ENCODE measurements at places on chromosomes 1 and 21.

GRCh38 chr1:82870332-82870731, 1069.6 kb downstream of the ADGRL2 start:
- no peak for DNase-seq

GRCh38 chr1:101043776-101044175, 18.2 kb upstream of the DPH5 start:
- peak; percentile 45 for DNase-seq

DNA sequence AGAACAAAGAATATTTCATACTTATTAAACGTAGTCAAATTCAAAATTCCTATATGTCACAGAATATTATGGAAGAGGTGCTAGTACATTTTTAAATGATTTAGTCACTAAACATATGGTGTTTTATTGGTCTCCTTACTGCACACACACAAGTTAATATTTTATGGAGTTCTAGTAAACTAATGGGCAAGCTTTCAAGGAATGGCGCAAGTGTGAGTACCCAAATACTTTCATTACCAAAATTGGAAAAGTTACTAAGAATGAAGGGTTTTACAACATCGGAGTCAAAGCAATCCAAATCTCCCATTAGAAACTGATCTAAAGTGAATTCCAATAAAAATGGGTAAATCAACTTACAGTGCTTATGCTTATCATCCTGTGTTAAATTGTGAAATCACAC, 921.9 kb downstream of the ADGRL2 start:
- no peak for DNase-seq

- no peak for DNase-seq
Measured at GRCh38 chr1:209882942-209883340, 55.1 kb upstream of the SYT14 start.

- DNase-seq, result no peak
Measured at GRCh38 chr1:35988237-35988636, 57.3 kb downstream of the AGO3 start.

DNA sequence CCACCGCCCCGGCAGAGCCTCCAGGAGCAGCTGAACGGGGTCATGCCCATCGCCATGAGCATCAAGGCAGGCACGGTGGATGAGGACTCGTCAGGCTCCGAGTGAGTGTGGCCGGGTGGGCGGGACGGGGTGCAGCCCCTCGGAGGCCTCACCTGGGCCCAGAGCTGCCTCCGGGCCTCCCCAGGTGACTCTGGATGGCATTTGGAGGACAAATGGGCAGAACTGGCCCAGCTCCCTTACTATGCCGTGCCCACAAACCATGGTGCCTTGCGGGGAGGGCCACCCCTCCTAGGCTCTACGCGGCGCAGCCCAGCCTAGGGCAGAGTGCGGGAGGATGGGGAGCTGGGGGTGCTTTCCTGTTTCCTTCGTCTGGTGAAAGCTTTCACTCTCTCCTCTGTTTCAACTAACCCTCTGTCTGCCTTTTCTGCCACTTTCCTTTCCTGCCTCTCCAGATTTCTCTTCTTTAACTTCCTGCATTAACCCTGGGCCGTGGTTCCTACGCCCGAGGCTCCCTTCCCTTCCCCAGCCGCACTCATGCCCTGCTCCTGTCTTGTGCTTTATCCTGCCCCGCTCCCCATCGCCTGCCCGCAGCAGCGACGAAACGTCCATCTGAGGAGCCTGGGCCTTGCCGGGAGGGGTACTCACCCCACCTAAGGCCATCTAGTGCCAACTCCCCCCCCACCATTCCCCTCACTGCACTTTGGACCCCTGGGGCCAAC, 9.2 kb downstream of the PSRC1 start:
- no peak for DNase-seq

GRCh38 chr1:18794561-18794960, 64.9 kb downstream of the TAS1R2 start:
- DNase-seq, result no peak

GRCh38 chr1:111596499-111596898, 23.1 kb upstream of the RAP1A start:
- no peak for DNase-seq

DNA sequence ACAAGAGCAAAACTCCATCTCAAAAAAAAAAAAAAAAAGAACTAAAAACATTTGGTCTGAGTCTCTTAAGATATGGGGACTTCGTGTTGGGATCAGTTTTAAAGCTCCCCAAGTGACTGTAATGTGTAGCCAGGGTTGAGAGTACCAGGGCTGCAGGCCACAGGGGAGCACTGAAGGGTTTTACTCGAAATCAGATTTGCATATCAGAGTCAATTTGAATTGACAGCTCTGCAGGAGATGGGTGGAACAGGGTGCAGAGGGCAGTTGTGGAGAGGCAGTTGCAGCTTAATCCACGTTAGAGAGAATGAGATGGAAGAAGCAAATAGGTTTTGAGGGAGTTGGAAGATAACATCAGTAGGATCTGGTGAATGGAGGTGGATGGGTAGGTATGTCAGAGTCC, 20.6 kb upstream of the ELOA start:
- no peak for DNase-seq

DNA sequence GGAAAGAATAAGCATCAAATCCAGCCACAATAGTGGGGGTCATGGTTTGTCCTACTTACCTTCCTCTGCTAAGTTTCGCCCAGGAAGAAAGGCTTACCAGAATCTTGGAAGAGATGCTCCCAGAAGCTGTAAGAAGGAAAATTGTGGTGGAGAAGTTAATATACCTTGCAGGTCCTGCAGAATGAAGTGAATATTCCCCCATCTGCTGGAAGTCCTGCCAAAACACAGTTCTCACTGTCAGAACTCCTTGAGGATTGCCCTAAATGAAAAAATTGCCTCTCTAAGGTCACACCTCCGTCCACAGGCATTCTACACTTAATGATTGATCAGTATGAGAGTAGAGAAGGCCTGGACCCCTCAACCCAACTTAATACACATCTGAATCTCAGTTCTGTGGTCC, 78.4 kb upstream of the RGS21 start:
- DNase-seq, result no peak

DNA sequence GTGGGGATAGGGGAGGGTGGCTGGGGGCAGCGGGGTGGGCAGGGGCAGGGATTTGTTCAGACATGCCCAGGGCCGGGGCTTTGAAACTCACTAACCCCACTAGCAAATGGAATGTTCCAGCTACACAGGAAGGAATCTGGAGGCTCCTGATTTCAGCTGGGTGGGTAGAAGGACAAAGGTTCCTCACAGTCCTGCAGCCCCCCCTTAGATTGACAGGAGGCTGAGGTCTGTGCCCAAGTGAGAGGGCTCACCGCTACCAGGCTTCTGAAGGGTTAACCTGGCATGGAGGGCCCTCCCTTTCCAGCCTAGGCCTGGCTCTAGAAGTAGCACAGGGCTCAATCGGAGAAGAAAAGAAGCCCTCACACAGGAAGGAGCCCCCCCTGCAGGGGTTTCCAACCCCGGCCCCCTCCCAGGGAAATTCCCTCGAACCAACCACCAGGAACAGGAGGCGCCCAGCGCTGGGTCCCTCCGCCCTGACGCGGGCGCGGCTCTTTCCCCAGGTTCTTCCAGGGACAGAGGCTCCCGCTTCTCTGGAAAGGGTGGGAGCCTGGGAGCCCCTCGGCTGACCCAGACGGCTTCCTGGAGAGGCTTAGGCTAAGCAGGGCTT, 3.3 kb downstream of the EPHA2 start:
- no peak for DNase-seq
